ENCODE measurements at places on chromosomes 2 and 18.

DNA sequence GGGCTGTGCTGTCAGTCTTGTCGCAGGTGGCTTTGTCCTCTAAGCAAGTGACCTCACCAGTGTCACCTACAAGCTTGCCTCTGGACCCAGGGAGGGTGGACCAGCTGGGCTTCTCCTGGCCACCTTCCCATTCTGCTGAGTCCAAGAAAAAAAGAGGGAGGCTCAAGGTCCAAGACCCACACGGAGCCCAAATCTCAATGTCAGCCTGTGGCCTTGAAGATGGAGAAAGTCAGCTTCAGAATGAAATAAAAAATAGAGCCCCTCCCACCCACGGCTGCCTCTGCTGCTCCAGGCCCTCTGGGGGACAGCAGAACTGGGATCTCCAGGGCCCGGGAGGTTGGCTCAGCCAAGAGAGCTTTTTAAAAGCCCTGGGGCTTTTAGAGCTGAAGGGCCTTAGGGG, 145.9 kb downstream of the TNS1 start:
- DNase-seq: no peak

- peak; percentile 64 for DNase-seq
These were observed 675 bp upstream of the SPIRE1 start for GRCh38 chr18:12658426-12659138.

DNA sequence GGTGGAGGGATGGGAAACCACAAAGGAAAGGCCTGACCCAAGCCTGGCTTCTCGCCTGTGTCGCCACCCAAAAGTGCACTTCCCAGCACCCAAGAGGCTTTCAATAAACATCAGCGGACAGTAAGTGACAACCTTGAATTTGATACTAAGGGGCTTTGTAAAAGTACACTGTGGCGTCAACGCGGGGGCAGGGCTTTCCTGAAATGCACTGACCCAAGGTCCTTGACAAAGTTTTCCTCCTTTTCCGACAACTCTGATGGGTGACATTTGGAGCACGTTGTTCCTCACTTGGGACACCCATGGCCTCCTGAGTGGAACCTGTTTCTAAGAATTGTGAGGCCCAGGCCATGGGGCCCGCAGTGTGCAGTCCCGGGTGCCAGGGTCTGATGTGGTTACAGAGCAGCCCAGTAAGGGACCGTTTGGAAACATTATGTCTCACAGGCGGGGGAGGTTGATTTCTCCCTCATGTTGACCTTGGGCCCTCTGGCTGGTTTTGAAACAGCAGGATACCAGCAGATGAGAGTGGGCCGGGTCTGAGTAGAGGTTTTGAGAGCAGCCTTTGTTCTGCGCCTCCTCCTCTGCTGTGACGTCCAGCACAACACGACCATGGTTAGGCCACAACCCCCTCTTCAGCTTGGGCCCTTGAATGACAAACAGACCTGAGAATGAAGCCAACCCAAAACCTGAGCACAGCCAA, 2.8 kb upstream of the ZBTB14 start:
- DNase-seq: no peak

- no peak for DNase-seq
These were observed 34.7 kb downstream of the ST3GAL5 start for GRCh38 chr2:85854166-85854509.

DNA sequence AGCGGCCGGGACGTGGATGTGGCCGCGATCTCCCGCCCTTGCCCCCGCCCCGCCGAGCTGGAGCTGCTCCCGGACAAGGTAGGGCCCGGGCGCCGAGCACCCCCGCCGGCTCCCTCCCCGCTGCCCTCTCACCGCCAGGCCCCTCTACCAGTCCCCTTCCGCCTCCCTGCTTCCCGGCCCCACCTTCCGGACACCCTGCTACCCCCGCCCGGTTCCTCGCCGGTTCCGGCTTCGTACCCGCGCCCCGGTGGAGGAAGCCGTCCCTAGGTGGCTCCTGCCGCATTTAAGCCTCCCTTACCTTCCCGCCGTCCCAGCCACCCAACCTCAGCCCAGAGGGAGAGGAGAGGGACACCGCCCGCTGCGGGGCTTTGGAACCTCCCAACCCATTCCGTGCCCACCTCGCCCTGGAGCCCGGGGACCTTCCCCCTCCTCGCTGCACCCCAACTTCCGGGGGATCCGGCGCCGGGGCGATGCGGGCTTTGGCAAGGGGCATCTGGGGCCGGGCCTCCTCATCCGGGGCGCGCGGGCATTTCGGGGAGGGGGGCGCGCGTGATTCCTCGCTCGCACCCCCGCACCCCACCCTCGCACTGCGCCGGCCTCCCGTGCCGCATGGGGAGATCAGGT, 475 bp downstream of the B3GNT2 start:
- DNase-seq: peak; percentile 53

- DNase-seq: no peak
These were observed 203.0 kb downstream of the TNS1 start for GRCh38 chr2:217799563-217800432.

GRCh38 chr2:23934259-23934658, 6.0 kb upstream of the UBXN2A start:
- DNase-seq: no peak

- no peak for DNase-seq
These were observed 237.3 kb upstream of the SALL3 start for GRCh38 chr18:78742218-78742745.

DNA sequence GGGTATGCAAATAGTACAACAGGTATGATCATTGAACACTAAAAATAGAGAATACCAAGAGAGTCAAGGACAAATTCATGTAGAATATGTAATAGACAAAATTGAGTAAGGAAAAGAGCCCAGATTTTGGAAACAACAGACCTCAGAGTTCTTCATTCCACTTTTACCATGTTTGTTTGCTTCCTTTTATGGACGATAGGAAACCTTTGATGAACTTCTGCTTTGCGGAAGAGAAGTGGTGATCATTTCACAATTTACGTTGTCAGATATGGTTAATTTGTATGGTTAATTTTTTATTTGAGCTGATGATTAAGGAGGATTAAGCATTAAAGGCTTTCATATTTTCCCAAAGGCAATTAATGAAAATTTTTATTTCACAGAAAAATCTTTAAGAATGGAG, 16.3 kb downstream of the MARCHF7 start:
- DNase-seq: no peak

DNA sequence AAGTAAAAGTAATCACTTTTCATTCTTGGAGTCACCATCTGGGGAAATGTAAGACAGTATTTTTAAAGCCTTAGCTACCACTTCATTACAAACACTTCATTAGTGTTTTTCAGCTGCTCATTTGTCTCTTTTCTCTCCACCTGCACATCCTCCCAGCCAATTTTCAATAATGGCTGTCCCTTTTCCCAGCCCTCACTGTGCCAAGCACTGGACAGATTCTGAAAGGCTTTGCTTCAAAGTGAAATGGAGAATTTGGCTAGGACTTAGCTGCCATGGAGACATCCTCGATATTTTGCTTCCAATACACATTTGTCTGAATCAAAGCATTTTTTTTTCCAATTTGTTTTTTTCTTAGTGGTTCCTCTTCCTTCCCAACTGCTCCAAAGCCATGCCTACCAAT, 272.4 kb upstream of the NRXN1 start:
- no peak for DNase-seq

DNA sequence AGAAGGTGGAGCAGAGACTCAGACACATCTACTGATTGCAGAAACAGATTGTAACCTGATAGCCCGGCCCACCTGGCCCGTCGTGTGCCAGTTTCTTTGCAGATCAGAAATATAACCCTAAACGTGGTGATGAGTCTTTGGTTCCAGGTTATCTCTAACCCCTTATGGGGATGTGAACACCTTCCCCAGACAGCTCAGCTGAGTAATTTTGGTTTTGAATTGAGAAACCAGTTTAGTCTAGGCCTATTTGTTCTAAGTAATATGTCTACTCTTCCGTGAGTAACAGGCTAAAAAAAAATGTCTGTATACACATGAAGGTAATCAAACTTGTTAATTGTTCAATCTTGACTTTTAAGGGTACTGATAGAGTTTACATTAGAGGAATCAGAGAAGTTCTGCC, 35.7 kb downstream of the RASGRP3 start:
- no peak for DNase-seq

DNA sequence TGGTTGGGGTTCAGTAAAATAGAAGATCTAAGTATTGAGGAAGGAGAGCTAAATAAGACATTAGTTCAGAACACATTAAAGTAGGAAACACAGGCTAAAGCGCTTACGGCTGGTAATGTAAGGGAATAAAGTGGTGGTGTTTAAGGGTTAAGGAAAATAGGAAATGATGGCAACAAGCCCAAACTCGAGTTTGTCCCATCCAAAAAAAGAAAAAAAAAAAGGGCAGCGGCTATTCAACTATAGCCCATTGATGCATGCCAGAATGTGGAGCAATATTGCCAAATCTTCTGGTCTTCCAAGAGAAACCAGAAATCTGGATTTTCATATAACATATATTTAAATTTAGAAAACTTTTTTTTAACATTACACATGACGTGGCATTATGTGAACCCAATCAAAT, 161.0 kb downstream of the ARHGAP15 start:
- no peak for DNase-seq

- DNase-seq: peak; percentile 11
These were observed 449 bp upstream of the ATRAID start for GRCh38 chr2:27211241-27211942.

GRCh38 chr2:171086352-171087290, 74.1 kb downstream of the TLK1 start:
- DNase-seq: peak; percentile 17

DNA sequence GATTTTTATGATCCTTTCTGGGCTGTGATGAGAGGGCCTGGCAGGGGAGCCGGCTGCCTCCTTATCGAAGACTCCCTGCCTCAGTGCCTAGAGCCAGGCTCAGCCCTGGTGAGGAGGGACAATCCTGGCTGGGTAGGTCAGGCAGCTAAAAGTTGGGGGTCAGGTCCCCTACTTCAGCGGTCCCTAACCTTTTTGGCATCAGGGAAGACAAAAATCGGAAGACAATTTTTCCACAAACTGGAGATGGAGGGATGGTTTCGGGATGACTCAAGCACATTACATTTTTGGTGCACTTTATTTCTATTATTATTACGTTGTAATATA, 53.1 kb downstream of the HS1BP3 start:
- no peak for DNase-seq

- DNase-seq: no peak
These were observed 57.4 kb upstream of the LAPTM4A start for GRCh38 chr2:20108655-20109396.

GRCh38 chr18:44920441-44920840, 239.8 kb downstream of the SETBP1 start:
- no peak for DNase-seq

GRCh38 chr2:31812051-31812798, 198.6 kb downstream of the MEMO1 start:
- peak; percentile 57 for DNase-seq
